ENCODE measurements at places on chromosomes 5 and 9.

- DNase-seq: no peak
Observed at GRCh38 chr9:98287384-98287783, 31.9 kb upstream of the TBC1D2 start.

DNA sequence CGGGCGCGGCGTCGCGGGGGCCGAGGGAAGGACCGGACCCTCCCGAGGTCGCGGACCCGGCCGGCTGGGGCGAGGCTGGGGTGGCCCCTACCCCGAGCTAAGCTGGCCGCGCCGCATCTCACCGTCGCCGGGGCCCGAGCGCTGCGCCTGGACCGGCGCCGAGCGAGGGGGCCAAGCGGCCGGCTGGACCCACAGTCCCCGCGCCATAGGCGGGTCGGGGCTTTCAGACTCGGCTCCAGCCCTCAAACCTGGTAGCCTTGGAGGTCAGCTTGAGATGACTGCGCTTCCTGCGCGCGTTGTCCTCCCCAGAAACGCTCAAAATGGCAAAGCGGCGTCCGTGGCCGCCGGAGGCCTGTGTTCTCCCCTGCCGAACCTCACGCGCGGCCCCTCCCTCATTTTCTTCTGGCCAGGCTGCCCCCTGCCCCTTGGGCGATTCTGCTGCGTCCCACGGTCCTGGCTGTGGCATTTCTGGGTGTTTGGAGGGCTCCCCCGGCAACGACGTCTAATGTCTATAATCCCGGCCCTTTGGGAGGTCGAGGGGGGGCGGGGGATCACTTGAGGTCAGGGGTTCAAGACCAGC lies 8.7 kb upstream of the GRIN1 start:
- no peak for DNase-seq

DNA sequence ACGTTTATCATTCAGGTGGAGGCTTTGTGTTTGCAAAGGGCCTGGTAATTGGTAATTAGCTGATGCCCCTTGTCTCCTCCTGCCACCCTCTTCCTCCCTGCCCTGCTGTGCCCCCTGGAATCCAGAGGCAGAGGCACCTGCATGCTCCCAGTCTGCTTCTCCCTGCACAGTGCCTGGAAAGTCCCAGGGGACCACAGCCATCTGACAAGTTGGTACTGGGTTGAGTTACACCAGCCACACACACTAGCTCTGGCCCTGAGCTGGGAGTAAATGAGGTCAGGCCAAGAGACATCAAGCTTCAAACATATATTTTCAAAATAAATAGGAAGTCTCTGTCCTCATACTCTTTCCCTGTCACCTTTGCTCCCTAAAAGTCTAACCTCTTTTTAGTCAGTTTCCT lies 56.3 kb downstream of the INSYN2B start:
- DNase-seq: no peak

DNA sequence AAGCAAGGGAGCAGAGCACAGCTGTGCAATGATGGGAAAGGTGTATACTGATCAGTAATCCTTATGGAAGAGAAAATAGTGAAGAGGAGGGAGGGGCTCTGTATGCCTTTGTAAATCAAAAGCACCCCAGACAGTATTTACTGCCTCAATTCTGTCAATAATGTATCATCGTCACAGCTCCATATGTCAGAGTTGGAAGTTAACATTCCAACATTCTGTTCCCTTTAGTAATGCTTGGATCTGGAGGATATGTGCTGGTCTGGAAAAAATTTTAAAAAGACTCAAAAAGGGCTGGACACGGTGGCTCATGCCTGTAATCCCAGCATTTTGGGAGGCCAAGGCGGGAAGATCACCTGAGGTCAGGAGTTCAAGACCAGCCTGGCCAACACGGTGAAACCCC lies 310.4 kb downstream of the ACTL7B start:
- no peak for DNase-seq

GRCh38 chr9:136255896-136256890 lies 10.6 kb upstream of the QSOX2 start:
- peak; percentile 64 for DNase-seq

DNA sequence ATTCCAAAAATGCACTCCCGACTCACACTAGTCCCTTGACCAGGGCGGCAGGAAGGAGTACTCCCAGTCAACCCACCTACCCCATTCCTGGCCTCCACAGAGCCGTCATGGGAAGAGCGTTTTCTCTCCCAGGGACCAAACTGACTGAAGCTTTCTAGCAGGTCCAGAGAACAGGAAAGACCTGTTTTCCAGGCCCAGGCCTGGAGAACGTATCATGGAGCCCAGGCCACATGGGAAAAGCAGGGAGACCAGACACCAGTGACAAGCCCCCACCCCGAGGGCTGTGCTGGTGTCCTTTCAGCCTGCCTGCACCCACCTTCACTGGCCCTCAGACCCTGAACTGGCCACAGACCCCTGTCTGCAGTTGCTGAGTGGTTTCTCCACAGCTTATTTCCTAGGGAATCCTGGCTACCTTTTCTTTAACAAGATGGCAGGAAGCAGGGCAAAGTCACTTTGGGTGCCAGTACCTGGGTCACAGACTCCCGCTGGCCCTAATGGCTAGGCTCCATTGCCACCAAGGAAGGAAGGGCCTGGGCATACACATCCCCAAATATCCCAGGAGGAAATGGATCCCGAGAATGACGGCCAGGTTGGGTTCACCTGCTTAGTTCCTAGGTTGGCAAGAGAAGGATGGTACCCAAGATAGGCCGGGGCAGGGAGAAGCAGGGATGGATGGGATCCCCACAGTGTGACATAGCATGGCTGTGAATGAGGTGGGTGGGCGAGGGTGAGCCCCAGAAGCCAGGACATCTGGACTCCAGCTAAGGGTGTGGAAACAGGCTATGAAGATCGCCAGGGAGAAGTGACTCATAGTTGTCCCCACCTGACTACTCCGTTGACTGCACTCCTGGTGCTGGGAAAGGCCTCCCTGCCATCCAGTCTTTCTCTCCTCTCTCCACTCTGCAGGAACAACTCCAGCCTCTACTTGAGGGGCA lies 12.2 kb downstream of the CCNI2 start:
- DNase-seq: peak; percentile 18

DNA sequence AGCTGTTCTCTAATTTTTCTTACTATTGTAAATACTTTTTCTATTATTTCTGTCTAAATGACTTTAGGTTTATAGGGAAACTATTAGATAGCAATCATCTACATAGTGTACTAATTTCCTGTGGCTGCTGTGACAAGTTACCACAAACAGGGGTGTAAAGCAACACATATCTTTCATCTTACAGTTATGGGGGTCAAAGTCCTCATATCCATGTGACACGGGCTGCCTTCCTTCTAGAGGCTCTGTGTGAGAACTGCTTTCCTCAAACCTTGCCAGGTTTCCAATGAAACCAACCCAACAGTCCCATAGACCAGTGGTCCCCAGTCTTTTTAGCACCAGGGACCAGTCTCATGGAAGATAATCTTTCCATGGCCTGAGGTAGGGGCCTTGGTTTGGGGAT lies 189.1 kb downstream of the ROR2 start:
- no peak for DNase-seq

Measured in upper lobe of left lung (tissue), 6 donors.